ENCODE measurements at places on chromosomes 7 and 10.

- DNase-seq, result no peak
Measured at GRCh38 chr7:150858236-150859197, 6.2 kb downstream of the AOC1 start.

- DNase-seq, result no peak
Measured at GRCh38 chr7:122901250-122901649, 15.0 kb upstream of the CADPS2 start.

- DNase-seq, result no peak
Measured at GRCh38 chr7:40516376-40516775, 381.6 kb downstream of the SUGCT start.

- DNase-seq, result peak; percentile 52
Measured at GRCh38 chr7:29337546-29338116, 143.1 kb downstream of the CHN2 start.

- DNase-seq, result no peak
Measured at GRCh38 chr10:97656777-97657176, 16.3 kb downstream of the PI4K2A start.

DNA sequence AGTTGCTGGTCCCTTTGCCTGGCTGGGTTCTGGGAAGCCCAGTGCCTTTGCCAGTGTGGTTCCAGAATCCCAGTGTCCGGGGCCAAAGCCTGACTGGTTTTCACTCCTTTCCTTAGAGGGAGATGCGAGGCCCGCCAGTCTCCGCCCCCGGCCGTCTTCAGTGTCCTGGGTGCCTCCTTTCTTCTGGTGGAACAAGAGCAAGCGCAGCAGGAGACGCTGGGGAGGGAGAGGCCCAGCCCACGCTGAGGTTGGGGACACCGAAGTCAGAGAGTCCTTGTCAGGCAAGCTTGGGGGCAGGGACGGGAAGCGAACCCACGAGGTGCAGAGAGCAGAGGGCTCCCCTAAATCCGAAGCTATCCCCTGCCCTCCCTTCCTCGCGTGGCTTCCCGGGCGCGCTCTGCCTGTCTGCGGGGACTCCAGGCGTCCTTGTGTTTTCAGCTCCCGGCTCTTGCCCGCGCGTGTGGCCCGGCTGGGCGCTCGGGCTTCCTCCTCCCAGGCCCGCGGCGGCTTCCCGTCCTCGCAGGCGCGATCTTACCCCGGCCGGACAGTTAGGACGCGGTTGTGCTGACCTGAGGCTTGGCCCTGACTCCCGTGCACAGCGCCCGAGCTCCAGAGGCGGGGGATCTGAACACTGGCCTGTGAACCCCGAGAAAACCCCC lies 60.6 kb upstream of the UBE3C start:
- DNase-seq, result no peak

DNA sequence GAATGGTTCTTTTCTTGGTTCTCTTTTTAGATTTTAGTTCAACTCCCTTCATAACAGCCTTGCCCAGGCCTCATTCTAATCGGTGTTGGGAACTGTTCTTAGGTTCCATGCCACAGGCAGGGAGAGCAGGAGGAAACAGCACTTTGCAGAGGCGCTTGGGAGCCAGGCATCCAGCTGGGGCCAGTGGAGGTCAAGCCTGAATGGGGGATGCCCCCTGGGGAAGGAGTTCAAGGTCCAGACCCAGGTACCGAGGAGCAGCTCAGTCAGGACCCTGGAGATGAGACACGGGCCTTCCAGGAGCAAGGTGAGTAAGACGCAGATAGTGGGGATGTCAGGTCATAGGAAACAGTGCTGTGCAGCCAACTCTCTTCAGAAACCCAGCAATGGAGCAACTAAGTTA lies 4.5 kb downstream of the ZSCAN25 start:
- DNase-seq, result no peak
